T-helper 1 cell (primary cell): ENCODE measurements at places on chromosomes 7 and 10.

DNA sequence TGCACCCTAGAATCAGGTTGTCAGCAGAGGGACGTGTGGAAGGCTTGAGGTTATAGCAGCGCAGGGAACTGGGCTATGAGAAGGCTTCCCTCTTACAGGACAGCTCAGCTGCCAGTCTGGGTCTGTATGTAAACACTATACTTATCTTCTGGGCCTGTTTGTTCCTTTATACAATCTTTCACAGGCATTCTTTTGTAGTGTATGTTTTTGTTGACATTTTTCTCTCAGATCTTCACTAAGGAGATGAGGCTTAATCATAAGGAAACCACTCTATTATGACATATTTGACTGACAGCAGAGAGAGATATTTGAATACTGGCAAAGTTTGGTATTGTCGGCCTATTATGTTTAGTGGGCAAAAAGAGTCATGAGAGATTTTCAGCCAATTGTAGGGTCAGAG lies 929 bp downstream of the GBF1 start:
- DNase-seq = no peak

GRCh38 chr7:120658516-120658915 lies 199.4 kb downstream of the TSPAN12 start:
- no peak for DNase-seq

GRCh38 chr7:76328389-76328788 lies 25.9 kb downstream of the HSPB1 start:
- no peak for DNase-seq

DNA sequence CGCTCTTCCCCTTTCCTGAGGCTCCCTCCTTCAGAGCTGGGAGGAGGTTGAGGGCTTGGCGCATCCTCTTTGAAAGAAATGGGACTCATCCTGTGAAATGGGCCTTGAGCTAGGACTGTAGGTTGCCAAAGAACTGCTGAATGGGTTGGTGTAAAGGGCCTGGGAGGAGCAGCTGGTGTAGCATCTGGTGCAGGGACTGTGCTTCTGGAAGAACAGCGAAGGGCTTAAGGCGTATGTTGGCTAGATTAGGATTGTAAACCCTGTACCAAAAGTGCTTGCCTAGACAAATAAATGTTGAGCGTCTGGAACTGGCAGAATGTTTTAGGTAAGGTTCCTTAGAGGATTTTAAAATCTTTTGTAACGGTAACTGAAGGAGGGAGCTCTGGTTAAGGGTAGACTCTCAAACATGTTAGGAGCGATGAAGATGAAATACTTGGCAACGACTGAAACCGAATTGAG lies 563 bp downstream of the STAM start:
- no peak for DNase-seq

GRCh38 chr7:17939606-17940301 lies 540 bp downstream of the SNX13 start:
- peak; percentile 43 for DNase-seq
